HFF-Myc (cell line): ENCODE measurements at places on chromosomes 12 and 14.

DNA sequence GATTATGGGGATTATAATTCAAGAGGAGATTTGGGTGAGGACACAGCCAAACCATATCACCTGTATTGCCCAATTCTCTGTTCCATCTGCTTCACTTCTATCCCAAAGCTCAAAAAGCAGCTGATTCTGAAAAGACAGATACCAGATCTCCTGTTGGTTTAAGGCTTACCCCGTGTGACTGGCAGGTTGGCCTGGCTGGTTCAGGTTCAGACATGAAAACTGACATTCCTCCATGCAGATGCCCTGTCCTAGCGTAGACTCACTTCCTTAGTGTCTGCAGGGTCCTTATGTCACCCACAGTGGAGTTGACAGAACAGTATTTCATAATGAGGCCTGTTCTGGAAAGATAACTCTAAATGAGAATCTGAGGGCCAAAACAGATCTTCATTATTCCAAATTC lies 61.1 kb upstream of the FLRT2 start:
- no peak for DNase-seq

DNA sequence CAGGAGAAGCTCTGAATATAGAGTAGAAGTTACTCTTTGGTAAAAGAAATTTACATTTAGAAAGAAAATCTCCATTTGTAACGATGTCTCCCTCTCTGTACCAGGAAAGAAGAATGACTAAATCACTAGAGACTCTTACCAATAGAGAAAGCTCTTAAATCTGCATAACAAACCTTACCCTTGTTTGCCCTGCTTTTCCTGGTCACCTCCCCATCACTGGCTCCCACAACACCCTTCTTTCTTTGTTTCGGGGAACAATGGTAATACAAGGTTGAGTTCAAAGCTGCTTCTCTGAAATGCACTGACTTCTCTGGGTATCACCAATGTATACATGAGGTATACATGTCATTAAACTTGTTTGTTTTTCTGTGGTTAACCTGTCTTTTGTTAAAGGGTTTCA lies 351.1 kb upstream of the FLRT2 start:
- DNase-seq: no peak

DNA sequence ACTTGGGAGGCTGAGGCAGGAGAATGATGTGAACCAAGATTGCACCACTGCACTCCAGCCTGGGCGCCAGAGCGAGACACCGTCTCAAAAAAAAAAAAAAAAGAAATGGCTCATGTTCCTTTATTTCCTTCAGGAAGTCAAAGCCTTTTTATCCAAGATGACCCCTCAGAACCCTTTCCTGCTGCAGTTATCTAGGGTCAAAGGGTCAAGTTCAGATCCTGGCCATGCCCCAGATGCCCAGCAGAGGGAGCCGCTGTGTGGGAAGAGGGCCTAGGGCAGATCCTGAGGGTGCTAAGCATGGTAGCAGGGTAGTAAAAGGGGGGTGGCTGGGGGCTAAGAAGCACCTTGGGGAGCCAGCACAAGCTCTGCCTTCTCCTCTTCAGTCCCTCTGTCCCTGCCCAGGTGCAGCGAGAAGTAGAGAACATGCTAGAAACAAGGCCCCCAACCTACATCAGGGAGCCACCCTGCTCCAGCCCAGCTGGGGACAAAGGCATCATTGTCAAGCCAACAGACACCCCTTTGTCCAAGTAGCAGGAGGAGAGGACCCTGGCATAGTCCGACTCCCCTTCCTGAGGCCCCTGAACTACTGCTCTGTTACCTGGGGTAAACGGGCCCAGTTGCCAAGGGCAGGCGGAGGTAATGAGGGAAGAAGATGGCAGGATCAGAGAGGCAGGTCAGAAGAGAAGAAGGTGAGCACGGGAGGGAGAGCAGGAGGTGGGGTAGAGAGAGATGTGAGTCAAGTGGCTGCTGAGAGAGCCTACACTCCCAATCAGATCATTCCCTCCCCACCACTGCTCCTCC lies 6.5 kb downstream of the NFE2 start:
- DNase-seq: no peak

DNA sequence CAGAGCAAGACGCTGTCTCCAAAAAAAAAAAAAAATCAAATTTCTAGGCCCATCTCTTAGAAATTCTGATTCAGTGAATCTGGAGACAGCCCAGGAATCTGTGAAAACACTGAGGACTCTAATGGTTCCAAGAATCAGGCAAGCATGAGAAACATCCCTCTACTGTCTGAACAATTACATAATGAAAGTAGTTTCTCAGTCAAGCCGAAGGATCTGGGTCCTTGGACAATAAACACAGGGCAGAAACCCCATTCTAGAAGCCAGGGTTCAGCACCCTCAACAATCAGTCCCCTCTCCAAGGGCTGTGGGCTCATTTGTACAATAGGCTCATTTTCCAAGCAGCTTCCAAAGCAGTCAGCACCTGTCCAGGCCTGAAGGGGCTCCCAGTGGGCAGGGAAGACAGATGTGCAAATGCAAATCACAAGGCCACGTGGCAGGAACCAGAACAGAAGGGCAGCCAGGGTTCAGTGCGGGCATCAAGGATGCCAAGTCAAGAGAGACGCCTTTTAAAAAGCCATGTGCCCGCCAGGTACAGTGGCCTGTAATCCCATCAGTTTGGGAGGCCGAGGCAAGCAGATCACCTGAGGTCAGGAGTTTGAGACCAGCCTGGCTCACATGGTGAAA lies 96.1 kb downstream of the KSR2 start:
- no peak for DNase-seq

DNA sequence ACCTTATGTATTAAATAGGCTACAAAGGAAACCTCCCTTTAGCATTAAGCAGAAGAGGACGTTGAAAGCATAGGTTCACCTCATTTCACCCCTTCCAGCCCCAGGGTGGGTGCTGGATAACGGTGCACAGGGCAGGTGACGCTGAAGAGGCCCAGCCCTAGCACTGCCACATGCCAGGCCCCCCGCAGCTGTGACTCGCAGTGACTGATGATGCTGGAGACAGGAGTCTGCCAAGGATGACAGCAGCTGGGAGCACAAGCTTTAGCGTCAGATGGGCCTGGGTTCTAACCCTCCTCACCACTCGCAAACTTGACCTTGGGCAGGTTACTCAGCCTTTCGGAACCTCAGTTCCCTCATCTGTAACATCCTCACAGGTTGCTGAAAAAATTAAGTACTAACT lies 76.7 kb downstream of the TBK1 start:
- no peak for DNase-seq
